ENCODE measurements at places on chromosomes 3 and 15.

DNA sequence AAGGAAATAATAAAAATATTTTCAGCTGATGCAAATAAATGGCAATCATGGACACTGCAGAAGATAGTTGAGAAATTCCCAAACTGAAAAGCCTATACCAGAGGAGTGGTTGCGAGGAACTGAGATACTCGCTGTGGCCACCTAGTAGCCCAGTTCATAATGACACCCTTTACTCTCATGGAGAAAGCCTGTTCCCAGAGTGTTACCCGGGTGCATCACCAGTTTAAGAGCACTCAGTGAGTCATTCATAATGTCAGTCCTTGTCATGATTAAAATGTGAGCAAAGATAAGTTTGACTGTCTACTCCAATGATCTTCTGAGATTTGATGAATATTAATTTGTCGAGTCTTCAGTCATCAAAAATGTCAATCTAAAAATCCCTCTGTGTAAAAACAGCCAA lies 138.4 kb upstream of the LRRC3B start:
- DNase-seq: no peak

GRCh38 chr3:99186016-99186415 lies 284.5 kb upstream of the DCBLD2 start:
- DNase-seq: no peak

GRCh38 chr15:73924171-73924921 lies 1.9 kb upstream of the LOXL1 start:
- peak; percentile 31 for DNase-seq

- no peak for DNase-seq
Measured at GRCh38 chr3:67290438-67290837, 292.3 kb downstream of the KBTBD8 start.

DNA sequence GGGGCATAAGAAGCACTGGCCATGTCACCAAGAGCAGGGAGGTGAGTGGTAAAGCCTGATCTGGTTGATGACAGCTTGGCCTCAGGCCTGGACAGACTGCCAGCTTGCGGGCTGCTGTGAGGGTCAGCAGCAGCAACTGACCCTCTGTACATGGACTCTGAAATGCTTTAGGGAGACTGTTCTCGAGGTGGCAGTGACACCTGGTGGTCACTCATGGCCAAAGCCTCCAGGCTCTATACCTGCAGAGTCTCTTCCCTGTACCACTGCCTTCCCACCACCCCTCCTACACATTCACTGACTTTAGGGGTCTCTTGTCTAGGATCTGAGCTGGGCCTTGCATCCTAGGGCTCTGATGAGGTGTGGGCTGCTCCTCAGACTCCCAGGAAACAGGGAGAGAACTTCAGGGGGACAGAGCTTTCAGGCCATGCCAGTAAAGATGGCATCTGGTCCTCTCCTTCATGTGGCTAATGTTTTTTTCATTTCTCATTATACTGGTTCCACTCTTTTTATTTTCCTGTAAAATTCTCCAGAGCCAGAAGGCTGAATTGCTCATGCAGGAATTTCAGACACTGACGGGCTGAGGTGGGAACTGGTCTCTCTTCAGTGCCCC lies 17.2 kb upstream of the TIMP4 start:
- peak; percentile 74 for DNase-seq

DNA sequence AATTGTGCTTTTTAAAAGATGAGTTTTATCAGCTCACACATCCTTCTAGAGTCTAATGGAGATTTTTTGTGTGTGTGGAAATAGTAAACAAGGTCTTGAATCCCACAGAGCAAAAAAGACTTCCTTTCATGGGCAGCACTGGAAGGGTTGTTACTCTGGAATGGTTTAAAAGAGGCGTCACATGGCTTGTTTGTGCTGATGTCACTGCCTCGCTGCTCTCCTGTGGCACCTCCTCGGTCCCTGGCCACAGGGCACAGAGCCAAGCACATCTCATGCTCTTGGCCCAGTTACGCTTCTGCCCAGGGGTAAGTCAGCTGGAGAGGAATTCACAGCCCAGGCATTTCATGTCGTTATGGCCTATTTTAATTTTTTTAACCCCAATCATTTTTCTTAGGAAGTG lies 53.2 kb downstream of the PGPEP1L start:
- DNase-seq: no peak

DNA sequence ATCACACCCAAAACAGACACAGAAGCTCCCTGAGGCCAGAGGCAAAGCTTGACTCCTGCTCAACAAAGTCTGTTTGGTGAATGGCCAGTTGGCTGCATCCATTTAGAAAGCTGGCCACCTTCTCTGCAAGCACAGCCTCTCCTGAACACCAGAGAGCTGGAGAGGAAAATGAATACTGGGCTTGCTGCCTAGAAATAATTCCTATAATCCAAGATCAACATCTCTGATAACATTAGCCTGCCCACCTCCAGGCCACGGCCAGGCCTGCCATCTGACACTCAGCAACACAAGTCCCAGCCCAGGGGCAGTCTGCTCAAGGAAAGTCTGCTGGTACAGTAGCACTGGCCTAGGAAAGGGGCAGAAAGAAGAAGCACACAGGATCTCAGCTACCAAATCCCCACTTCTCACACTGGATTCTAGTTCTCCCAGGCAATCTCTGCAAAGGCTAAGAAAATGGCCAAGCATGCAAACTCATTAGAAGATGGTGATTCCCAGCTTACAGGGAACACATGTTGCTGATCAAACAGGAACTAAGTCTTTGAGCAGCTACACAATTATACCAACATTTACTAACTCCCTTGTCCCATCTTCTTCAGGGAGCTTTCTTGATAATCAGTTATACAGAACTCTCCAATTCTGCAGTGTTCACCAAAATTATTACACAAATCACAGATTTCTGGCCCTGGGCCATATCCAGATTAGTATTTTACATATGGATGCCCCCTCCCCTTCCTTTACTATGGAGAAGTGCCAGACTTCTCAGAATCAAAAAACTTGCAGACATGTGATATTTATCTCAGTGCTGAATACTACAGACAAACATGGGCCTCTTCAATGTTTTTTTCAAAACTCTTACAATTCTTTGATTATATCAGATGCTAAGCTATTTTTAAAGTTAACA lies 9.9 kb downstream of the TBC1D2B start:
- DNase-seq: no peak

- no peak for DNase-seq
Measured at GRCh38 chr3:15327941-15328340, 4.4 kb downstream of the SH3BP5 start.

GRCh38 chr3:151282921-151283320 lies 4.6 kb upstream of the P2RY14 start:
- DNase-seq: no peak

GRCh38 chr15:75666823-75667501 lies 19.2 kb downstream of the SNX33 start:
- DNase-seq: no peak

- no peak for DNase-seq
Measured at GRCh38 chr3:181969925-181970324, 258.2 kb downstream of the SOX2 start.

Measured in nephron progenitor cell (in vitro differentiated cells).